ENCODE measurements at places on chromosomes 11 and 22.

DNA sequence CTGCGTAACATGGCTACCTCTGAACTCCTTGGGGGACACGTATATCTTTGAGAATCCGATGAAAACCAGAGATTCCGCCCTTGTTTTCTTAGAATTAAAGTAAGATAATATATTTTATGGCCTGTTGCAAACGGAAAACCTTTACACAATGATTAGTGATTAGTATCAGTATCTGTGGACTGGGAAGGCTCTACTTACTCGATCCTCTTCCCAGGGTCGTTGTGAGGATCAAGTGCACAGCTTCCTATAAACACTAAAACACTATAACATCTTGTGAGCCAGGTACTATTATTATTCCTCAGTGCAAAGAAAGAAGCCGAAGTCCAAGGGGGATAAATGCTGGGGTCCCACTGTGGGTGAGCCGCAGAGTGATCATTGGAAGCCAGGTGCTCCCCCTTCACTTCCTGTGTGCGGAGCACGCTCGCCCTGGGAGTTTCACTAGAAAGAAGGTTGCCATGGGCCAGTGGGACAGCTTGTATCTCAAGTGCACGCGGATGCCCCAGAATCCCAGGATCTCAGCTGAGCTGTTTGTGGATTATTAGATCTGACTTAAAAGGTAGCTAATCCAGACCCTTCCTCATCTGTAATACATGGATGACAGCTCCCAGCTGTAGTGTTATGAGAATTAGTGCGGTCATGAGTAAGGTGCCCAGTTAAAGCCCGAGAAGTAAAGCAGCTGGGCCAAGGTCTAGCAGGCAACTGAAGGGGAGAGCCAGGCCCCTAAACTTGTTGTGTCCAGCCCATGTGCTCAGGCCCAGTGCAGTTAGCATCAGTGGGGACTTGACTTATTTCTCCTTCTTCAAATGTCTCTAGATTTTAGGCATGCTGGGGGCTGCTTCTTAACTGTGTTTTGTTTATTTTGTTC is 839 bp downstream of the CBY1 start:
- DNase-seq = peak; percentile 45

DNA sequence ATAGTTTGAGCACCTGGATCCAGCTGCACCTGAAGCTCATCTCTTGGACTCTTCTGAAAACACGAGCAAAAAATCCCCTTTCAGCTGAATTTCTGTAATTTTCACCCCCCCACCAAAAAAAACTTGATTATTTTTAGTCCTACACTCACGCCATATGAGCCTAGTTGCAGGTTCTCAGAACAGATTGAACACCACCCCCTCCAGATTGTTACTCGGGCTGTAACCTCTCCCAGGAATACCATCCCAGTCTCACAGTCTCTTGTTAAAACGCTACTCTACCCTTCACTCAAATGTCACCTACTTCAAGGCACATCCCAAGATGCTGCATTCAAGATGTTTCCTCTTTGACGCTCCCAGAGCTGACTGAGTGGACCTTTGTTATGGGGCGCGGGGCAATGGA is 96.3 kb upstream of the PRDM11 start:
- DNase-seq = no peak

DNA sequence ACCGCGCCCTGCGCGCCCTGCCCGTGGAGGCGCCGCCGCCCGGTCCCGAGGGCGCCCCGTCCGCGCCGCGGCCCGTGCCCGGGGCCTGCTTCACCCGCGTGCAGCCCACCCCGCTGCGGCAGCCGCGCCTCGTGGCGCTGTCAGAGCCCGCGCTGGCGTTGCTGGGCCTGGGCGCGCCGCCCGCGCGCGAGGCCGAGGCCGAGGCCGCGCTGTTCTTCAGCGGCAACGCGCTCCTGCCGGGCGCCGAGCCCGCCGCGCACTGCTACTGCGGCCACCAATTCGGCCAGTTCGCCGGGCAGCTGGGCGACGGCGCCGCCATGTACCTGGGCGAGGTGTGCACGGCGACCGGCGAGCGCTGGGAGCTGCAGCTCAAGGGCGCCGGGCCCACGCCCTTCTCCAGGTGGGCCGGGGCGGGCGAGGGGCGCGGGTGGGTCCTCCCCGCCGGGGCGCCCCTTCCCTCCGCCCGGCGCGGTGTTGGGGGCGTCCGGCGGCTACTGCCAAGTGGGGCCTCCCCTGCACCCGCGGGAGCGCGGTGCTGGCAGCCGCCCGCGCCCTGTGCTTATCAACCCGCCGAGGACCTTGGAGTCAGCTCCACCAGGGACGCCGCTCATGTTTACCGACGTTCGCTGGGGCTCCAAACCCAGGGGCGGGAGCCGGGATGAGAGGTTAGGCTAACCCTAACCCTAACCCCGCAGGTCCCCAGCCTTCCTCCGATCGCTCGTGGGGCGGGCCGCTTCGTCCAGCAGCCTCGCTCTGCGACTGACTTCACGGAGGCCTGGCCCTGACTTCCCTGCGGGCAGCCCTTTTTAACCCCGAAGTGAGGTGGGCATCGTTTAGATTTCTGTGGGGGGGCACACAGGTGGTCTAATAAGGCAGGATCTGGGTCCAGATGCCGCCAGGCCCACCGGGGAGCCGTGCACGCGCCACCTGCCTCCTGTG is 649 bp downstream of the SELENOO start:
- no peak for DNase-seq

- no peak for DNase-seq
These were observed 7.3 kb downstream of the SLC15A3 start for GRCh38 chr11:60944490-60945294.

- DNase-seq = no peak
These were observed 23.3 kb downstream of the RFPL3 start for GRCh38 chr22:32380991-32381390.

DNA sequence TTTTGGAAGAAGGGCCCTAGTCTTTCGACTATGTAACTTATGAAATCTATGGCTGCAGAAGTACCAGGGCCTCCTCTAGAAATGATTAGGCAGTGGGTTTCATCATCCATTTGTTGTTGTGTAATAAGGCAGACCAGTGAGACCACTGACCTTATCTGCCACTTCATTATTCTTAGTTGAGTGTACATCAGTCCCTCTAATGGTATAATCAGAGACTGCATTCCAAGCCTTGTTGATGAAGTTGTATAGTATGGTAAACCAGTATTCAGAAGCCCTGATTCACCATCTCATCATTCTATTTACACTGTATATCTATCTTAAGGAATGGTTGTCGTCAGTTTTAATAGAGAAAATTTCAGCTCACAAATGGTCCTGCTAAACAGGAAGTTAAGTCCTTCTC is 32.2 kb upstream of the GRIA4 start:
- no peak for DNase-seq

- DNase-seq = peak; percentile 47
These were observed 52.9 kb upstream of the CARS1 start for GRCh38 chr11:3109921-3110706.

GRCh38 chr11:113977071-113977490 is 2.2 kb downstream of the HTR3A start:
- DNase-seq = no peak

DNA sequence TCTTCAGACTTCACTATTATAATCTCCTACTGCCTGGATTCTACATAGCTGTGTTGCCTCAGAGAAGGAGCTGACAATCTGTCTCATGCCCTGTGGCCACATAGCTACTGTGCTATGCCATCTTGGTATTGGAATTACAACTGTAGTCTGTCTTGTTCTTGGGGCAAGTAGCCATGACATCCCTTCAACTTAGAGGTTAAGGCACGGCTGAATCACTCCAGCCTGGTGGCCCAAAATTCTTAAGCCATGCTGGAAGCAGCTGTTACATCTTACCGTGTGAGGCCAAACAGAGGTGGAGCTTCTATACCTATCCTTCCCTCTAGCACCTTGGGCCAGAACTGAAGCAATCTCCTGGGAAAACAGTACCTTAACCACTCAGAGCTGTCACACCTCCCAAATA is 14.8 kb downstream of the CARD18 start:
- no peak for DNase-seq

DNA sequence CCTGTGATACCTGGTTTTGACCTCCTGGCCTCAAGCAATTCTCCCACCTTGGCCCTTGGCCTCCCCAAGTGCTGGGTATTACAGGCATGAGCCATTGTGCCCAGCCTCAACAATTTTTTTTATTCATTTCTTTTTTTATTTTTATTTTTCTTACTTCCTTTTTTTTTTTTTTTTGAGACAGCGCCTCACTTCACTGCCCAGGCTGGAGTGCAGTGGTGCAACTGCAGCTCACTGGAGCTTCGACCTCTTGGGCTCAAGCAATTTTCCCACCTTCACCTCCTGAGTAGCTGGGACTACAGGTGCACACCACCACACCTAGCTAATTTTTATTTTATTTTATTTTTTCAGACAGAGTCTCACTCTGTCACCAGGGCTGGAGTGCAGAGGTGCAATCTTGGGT is 25.5 kb upstream of the CECR2 start:
- DNase-seq = no peak

- DNase-seq = no peak
These were observed 15.0 kb downstream of the SLC43A1 start for GRCh38 chr11:57500515-57500914.

DNA sequence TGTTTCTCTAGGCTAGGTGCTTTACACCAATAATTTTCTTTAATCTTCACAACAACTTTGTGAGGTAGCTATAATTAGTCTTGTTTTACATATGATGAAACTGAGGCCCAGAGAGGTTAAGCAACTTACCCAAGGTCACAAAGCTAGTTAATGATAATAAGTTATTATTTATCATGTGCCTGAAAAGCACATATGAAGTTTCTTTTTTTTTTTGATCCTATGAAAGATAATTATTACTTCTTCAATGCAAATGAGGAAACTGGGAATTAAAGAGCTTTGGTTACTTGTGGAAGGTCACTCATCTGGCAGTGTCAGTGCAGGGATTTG is 22.8 kb downstream of the STIM1 start:
- DNase-seq = no peak

GRCh38 chr11:46330563-46331281 is 16.5 kb upstream of the DGKZ start:
- no peak for DNase-seq

GRCh38 chr11:69089258-69089657 is 40.5 kb downstream of the TPCN2 start:
- DNase-seq = no peak

DNA sequence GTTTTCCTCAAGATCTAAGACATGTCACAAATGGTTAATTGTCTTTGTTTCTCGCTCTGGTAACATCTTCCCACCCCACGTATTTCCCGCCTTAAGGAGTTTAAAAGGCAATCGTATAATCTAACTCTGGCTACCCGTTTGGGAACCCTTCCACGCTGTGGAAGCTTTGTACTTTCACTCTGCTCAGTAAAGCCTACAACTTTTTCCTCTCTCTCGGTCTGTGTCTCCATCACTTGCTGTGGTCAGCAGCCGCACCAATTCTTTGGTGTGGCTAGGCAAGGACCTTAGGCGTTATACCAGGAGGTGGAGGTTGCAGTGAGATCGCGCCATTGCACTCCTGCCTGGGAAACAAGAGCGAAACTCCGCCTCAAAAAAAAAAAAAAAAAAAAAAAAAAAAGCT is 1430.1 kb downstream of the LRRC4C start:
- DNase-seq = no peak

- peak; percentile 23 for DNase-seq
These were observed 7.8 kb downstream of the PPP6R3 start for GRCh38 chr11:68468217-68468828.

DNA sequence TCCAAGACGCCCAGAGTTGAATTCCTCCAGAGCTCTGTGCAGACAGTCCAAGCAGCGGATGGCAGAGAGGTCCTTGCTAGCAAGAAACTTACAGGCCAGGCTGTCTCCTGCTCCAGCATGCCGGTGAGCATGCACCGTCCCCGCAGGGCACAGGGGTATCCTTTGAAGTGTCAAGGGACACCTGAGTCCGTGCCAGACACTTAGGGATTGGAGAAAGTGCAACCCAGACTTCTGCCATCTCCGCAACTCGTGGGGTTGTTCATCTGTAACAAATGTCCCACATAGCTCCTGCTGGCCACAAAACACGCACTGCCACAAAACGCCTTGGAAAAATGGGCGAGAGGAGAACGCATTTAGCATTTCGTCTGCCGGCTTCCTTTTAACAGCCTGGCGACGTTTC is 13.3 kb downstream of the TSPO start:
- no peak for DNase-seq

DNA sequence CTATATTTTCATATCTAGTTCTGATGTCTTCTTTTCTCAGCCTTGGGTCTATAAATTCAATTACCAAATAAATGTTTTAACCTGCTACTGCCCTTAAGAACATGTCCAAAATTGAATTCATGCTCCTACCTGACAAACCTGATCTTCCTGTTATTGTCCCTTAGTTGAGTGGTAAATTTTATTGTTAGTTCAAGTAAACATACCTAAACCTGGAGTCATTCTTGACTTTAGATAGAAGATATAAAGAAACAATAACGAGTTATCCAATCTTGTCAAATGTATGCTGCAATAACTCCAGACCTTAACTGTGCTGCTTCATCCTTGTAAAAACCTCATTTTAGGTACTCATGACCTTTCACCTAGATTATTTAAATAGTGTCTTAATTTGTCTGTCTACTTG is 34.6 kb upstream of the SC5D start:
- DNase-seq = no peak

GRCh38 chr22:42895541-42895981 is 38.5 kb upstream of the ARFGAP3 start:
- DNase-seq = no peak

DNA sequence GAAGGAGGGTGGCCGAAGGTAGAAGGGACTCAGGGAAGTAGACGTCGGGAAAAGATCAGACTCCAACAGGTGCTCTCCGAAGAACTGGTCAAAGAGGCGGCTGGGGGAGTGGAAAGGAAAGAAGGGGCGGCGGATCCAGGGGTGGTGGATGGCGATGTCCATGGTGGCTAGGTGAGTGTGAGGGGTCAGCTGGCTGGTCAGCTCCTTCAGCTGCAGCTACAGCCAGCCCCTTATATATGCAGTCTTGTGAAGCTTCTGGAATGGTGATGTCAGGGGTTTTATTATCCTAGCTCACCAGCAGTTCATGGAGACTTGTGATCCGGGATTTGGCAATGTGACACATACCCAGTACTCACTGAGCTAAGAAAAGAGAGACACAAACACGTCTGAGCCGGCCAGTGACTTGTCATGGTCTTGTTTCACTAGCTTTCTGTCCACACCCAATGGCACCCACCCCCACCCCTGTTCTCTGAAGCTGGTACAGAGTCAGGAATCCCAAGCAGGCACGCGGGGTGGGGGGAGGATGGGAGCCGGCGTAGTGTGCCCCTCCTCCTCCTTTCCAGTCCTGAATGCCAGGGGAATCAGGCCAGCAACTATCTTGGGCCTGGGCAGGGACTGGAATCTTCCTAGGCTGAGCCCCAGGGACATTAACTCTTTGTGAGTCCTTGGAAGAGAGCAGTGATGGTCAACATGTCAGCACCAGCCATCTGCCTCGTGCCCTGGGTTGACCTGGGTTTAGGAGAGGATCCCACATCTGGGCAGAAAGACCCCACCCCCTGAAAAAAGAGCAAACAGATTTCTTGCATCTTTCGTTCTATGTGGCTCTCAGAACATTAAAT is at the start of gene CRYAB:
Gene CRYAB (minus strand): TSS at position 208 of the 839 bp plus-strand sequence. CDS start 46 bp downstream, at position 162.
- DNase-seq = no peak

Measured in CD4-positive, alpha-beta T cell treated with Interleukin-21 for 1 hour (primary cell).